ENCODE measurements at places on chromosomes 7 and 10.

DNA sequence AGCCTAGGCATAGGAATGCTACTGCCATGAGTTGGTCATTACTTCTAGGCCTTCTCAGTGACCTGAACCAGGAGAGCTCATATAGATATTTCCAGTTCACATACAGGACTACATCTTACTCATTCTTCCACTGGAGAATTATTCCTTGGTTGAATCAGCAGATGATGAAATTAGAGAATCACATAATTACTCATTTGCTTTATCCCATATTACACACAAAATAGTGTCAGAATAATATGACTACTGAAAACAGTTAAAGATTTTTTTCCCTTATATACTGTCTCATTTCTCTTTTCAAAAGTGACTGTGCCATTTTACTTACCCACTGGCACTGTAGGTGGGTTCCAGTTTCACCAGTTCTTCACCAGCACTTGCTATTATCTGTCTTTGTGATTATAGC, 18.5 kb downstream of the BMS1 start:
- DNase-seq = no peak

DNA sequence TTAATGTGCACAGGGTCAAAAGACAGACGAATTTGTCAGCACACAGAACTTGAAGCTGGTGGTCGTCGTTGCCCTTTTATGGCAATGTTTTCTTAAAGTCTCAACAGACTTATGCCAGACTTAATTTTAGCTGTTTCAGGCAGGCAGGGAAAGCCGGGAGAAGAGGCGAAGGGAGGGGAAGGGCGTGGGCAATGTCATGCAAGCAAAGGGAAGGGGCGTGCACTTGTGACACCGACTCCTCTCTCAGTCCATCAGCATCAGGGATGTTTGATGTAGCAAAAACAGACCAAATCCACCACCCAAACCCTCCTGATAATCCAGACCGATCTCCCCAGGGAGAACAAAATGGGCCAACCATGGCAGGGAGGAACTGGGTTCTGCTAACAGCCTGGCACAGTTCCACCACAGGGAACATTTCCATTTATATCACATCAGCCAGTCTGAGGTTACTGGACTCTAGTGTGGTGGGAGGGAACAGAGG, 118.1 kb upstream of the RHEB start:
- no peak for DNase-seq

DNA sequence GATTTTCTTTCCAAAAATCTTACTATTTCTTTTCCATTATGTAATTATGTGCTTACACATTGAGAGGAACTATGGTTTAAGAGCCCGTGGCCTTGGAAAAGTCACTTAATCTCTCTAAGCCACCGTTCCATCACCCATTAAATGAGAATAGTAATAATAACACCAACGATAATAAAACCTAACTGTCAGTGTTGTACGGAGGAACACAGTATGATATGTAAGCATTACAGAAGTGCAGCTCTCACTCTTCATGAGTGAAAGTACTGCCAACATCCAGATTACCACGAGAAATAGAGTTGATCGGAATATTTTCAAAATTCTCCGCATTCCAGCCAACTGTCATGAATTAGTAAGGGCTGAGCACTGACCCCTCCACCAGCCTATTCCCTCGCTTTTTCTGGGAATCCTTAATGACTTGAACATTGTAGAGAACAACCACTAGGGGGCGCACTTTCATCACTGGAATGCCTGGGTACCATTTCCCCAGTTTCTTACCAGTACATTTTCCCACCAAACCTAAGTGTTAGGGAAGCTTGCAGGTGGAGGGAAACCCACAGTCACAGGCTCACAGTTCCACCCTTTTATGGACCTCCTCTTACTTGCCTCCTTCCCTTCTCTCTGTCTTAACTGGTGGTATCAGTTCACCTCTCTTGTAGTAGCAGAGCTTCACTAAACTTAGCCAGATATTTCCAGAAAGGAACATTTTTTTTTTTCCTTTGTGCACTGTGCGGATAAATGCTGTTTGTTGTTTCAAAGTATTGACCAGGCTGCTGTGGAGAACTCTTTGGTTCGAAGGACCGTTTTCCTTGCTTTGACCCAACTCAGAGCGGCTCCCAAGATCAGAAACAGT, 27.8 kb downstream of the NKX2-3 start:
- no peak for DNase-seq

DNA sequence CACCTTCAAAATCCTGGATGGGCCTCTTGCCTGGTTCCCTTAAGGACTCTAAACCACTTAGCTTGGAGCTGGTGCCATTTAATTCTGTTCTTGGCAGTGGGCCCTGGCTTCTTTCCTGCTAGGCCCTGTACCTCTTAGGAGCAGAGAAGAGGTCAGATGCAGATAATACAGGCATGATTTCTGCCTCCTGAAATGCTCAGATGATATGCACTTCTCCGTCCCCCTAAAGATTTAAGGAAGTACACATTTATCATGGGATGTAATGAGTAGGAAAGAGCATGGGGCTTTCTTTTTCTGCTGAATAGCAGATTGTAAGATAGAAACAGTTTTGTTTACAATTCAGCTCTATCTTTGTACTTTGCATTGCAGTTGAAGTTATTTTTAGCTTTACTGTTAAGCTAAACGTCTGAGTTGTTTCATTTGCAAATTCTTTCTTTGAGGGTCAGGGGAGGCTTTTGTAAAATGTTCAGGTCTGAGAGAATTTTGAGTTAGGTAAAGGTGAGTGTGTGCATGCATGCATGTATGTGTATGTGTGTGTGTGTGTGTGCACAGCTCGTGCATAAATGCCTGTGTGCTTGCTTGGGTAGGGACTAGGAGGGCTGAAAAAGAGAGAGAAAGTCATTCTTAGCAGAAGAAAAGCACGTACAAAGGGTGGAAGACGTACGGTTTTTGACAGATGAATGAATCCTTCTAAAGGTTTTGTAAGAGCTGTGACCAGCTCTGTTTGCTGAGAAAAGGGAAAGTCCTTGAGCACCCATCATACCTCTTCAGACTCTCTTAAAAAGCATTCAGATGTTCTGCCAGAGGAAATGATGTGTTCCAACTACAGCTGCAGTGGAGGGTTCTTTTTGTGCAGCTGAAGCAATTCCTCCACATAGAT, 364.2 kb downstream of the AUTS2 start:
- peak; percentile 69 for DNase-seq

DNA sequence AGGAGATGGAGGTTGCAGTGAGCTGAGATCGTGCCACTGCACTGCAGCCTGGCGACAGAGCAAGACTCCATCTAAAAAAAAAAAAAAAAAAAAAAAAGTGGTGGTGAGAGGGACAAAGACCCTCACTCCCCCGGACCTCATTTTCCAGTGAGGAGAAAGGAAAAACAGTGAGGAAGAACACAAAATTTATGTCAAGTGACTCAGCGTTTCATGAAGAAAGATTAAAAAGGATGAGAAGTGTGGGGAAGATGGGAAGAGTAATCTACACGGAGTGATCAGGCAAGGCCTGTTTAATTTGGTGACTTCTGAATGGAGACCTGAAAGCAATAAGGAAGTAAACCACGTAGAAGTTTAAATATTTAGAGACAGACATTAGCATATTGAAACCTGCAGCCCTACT, 7.0 kb downstream of the NUDT5 start:
- no peak for DNase-seq

GRCh38 chr10:23096802-23097549, 1.6 kb downstream of the MSRB2 start:
- DNase-seq = no peak

DNA sequence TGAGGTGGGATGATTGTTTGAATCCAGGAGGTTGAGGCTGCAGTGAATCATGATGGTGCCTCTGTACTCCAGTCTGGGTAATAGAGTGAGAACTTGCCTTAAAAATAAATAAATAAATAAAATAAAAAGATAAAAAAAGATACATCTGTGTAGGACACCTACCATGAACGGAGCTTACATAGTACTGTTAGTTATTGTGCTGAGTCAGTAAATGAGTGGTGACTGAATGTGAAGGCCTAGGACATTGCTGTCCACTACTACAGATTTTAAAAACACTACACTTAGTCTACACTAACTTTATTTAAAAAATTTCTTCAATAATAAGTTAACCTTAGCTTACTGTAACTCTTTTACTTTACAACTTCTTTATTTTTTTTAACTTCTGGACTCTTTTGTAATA, 106.7 kb upstream of the ETV1 start:
- DNase-seq = no peak

GRCh38 chr10:101221963-101222531, 7.2 kb downstream of the LBX1 start:
- DNase-seq = no peak

DNA sequence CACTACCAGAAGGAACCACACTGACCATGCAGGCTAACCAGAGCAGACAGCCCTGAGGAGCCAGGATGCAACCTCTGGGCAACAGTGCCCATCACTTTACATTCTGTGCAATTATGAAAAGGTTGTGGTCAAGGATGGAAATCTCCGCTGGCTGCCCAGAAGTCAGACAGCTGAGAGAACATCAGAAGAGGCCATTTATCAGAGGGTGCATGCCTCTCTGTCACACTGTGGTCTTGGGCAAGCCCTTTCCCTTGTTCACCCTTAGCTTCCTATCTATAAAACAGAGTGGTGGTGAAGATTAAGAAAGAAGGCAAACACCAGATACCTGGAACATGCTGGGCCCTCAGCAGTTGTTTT, 120.7 kb upstream of the GDF10 start:
- no peak for DNase-seq

DNA sequence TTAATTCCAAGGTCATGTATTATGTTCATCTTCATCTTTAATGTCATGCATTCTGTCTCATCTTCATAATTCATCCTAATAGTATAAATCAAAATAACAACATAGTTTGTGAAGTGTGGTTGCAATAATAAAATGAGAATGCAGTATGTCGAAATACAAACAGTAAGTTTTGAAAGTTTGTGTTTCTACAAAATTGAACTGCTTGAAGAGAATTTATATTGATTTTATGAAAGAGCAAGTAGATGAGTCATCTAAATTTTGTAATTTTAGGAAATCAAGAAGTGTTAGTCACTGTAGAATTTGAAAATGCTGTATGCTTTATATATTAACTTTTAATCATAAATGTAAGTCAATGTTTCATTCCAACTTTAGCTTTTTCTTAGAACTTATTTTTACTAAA, 190.5 kb upstream of the PPP1R3A start:
- no peak for DNase-seq

DNA sequence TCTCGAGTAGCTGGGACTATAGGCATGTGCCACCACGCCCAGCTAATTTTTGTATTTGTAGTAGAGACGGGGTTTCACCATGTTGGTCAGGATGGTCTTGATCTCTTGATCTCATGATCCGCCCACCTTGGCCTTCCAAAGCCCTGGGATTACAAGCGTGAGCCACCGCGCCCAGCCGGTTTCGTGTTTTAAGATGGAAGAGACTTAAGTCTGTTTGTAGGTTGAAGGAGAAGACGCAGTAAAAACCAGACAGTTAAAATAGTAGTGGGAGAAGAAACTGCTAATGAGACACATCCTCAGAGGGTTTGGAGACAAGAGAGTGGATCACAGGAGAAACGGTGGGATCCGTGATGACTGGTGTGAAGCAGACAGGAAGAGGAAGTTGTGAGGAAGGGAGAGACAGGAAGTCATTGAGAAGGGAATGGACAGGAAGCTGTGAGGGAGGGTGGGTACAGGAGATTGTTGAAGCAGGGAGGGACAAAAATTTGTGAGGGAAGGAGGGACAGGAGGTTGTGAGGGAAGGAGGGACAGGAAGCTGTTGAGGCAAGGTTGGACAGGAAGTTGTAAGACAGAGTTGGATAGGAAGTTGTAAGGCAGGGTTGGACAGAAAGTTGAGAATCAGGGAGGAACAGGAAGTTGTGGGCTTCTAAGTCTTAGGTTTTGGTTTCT, 115.5 kb downstream of the WDFY4 start:
- DNase-seq = no peak

DNA sequence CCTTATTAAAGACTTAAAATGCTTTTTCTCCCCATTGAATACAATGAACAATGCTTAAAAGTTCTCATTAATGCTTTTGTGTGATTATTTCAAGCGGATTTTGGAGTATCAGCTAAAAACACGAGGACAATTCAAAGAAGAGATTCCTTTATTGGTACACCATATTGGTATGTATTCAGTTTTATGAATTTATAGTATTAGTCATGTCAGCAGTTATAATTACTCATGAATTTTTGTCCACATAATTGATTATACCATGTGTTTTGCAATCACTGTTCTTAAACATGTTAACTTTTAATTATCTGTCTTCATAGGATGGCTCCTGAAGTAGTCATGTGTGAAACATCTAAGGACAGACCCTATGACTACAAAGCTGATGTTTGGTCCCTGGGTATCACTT, 31.9 kb downstream of the SLK start:
- DNase-seq = no peak

DNA sequence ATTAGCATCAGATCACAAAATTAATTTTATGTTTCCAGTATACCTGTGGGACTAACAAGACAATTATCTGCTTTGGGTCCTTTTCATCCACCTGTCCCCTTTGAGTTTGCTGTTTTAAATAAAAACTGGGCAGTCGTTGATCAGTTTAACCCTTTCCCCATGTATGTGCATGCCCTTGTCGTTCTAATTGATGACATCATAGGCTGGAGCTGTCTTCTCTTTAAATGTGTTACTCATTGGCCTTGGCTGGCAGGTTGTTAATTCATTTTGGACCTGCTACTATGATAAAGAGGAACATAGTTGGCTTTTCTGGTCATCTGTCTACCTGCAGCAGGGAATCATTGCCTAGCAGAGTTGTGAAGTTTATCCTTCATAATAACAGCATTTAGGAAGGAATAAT, 53.8 kb downstream of the TASOR2 start:
- no peak for DNase-seq

GRCh38 chr10:45602082-45602730, 70.4 kb downstream of the ZFAND4 start:
- DNase-seq = no peak

DNA sequence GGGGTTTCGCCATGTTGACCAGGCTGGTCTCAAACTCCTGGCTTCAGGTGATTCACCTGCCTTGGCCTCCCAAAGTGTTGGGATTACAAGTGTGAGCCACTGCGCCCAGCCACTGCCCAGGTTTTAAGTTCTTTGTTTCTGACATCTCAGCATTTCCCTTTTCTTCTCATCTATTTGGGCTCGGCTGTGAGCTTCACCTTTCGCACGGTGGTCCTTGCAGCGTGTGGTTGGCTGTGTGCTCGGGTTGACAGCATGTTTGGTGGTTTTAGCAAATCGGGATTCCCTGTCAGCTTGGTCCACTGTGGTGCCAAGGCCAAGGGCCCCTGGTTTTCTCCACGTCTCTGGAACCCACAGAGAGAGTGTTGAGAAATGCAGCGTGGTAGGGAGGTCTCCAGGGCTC, 138.8 kb downstream of the DNAJB6 start:
- no peak for DNase-seq

GRCh38 chr7:151451156-151451555, 11.2 kb upstream of the CRYGN start:
- DNase-seq = no peak

Measured in left ventricle myocardium superior (tissue), 1 donor.